ENCODE measurements at places on chromosomes 7 and 10. TPM values are rescaled to one million over a fixed set of nuclear protein-coding genes. Genes with fewer than 3 reads are reported as not detected.

DNA sequence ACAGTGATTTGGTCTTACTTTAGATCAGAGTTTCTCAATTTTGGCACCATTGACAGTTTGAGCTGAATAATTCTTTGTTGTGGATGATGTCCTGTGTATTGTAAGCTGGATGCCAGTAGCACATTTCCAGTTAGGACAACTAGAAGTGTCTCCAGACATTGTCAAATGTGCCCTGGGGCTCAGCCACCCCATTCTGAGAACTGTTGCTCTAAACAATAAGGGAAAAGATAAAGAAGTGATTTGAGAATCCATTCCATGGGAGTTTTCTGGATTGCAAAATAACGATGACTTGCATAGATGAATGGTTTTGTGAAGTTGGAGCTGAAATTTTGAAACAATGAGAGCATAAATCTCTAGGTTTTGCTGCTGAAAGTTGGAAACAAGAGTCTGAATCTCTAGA lies 44.6 kb downstream of the NUP205 start:
- H3K27ac ChIP-seq = no peak overlapping the region
- H3K27me3 ChIP-seq = no peaks in the 10 kb centered on the region
- H3K36me3 ChIP-seq = peaks cover 14% of the 10 kb centered on the region
- no peaks in the 10 kb centered on the region for H3K4me1 ChIP-seq
- DNase-seq = no peak

ELN gene
- total RNA-seq = 425 TPM

GFRA1 gene
- total RNA-seq = 44.0 TPM

GRCh38 chr7:120802751-120803150 lies 55.2 kb downstream of the TSPAN12 start:
- no peak for DNase-seq
- H3K4me3 ChIP-seq = no peak overlapping the region
- H3K27me3 ChIP-seq = no peaks in the 10 kb centered on the region
- no peaks in the 10 kb centered on the region for H3K4me1 ChIP-seq
- no peak overlapping the region for H3K27ac ChIP-seq

DNA sequence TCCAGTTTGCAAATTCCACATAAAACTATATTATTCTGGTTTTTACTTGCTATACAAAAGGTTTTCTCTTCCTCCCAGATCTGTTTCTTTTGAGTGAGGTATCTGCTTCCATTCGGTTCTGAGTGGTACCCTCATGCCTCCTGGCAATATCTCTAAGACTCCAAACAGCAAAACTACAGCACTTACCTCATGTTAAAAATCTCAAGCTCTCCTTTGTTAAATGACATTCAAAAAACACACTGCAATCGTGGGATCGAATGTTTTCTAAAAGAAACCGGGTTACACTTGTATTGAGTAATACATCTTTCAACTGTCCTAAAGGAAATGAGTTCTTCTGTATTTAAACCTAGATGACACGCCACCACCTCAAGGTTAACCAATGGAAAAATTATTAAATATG lies 11.1 kb downstream of the YWHAG start:
- peaks cover 74% of the 10 kb centered on the region for H3K4me1 ChIP-seq
- no peaks in the 10 kb centered on the region for H3K27me3 ChIP-seq
- no peak overlapping the region for H3K4me3 ChIP-seq
- DNase-seq = no peak

SHH gene
- not detected for total RNA-seq
